Femur (tissue), 1 donor: ENCODE measurements at places on chromosomes 5 and 9.

DNA sequence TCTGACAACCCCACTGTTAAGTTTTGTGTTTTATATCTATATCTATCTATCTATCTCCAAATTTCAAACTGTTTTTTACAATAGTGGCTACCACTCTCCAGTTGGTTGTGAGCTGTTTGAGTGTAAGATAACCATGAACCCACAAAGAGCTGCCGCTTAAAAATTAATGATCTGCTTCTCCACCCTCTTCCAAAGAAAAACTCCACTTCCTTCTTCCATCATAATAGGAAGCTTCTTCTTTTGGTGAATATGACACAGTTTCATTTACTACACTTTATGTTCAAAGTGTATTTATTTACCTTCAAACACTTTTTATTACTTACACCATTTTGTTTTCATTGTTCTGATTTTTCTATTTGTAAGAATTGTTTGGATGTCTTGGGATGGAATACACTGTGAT lies 37.9 kb downstream of the SPZ1 start:
- DNase-seq = no peak

DNA sequence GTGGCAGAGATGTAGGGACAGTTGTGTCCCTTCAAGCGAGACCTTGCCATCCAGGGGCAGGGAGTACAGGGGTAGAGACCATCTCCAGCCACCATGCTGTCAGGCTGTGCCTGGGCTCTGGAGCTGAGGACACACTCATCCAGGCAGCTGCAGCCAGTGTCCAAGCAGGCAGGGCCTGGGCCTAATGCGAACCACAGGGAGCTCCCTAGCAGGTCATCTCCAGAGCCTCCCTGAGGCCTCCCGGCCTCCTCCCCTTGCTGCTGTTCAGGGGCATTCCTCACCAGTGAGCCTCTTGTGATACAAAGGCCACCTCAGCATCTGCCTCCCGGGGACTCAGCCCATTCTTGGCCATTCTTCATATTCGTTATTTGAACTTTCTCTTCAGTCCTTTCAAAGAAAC lies 35.0 kb downstream of the TPPP start:
- DNase-seq = no peak

GRCh38 chr5:99088309-99088708 lies 159.5 kb upstream of the CHD1 start:
- DNase-seq = no peak

GRCh38 chr5:132838516-132839282 lies 8.3 kb upstream of the SHROOM1 start:
- DNase-seq = no peak

DNA sequence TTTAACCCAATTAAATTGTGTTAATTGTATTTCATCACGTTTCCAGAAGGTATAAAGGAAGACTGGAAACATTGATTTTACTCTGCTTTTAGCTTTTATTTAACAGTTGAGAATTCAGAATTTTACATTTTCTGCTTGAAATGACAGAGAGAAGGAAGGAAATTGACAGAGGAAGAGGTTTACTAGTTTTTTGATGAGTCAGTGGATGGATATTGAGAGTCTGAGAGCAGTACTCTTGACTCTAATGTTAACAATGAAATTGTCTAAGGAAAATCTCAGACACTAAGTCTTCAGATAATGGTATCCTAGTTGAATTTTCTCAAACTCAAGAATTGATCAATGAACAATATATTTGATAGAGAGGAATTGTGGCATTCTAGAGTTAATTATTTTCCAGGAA lies 60.6 kb downstream of the IPO11 start:
- DNase-seq = no peak

GRCh38 chr5:80707645-80708044 lies 52.9 kb upstream of the DHFR start:
- no peak for DNase-seq

DNA sequence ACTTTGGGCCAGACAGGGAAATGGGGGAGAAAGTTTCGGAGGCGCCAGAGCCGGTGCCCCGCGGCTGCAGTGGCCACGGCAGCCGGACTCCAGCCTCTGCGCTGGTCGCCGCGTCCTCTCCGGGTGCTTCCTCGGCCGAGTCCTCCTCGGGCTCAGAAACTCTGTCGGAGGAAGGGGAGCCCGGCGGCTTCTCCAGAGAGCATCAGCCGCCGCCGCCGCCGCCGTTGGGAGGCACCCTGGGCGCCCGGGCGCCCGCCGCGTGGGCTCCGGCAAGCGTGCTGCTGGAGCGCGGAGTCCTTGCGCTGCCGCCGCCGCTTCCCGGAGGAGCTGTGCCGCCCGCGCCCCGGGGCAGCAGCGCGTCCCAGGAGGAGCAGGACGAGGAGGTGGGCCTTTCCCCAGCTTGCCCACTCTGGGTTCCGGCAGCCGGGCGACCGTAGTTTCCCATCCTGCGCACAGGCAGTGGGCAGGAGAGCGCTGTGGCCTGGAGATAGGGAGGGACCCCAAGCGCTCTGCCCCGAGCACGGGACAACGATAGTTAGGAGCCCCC lies 516 bp downstream of the MAST4 start:
- peak; percentile 33 for DNase-seq

DNA sequence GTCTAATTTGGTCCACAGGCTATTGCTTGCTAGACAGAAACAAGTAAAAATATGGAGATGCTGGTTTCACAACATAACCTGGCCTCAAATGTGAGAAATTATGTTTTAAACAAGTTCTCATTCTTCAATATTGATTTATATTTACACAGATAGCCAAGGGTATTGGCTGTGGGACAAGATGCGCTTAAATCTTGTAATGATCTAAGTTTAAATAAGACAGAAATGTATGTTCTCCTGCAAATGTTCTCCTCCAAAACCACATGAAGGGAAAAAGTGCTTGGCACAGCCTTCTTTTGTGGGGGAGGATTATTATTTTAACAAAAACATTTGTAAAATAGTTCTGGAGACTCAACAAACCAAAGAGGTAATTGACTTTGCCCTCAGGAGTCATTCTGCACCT lies 356.0 kb downstream of the DMAC1 start:
- no peak for DNase-seq

- DNase-seq = peak; percentile 23
These were observed 28.5 kb downstream of the GOLGA2 start for GRCh38 chr9:128247226-128247803.

GRCh38 chr9:38134611-38135237 lies 65.7 kb upstream of the SHB start:
- DNase-seq = no peak

GRCh38 chr5:139149477-139150199 lies 48.5 kb downstream of the SIL1 start:
- no peak for DNase-seq

DNA sequence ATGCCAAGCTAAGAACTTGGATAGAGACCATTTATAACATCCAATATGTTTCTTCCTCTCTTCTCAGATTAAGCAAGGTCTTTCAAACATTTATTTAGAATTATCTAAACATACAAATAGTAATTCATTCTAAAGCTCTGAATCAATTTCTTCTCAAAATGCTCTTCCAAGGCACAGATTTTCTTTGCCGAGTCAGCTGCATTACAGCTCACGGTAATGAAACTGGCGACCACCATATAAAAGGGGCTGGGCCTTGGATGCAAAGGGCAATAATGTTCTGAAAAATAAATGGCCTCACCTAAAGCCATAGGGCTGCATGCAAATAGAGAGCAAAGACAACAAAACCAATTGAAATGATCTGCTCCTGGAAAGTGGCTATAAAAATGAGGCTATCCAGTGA lies 63.8 kb downstream of the MED27 start:
- DNase-seq = no peak

- DNase-seq = no peak
These were observed 6.9 kb downstream of the RGMB start for GRCh38 chr5:98780390-98780789.

DNA sequence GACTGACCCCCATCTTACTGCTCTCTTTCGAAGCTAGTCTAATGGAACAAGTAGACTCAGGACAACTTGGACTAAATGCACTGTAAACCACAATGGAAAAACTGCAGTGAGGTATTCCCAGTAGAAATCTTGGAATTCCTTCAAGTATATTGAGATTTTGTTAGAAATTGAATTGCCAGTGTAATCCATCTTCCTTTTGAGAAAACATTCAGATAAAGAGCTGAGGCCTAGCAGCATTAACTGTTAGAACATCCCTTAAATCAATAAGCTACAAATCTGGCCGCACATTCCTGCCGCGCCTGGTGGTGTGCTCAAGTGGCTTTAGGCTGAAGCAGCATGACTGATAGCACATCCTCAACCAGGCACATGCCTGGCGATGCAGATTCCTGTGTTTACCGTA lies 29.3 kb downstream of the PPIC start:
- no peak for DNase-seq

DNA sequence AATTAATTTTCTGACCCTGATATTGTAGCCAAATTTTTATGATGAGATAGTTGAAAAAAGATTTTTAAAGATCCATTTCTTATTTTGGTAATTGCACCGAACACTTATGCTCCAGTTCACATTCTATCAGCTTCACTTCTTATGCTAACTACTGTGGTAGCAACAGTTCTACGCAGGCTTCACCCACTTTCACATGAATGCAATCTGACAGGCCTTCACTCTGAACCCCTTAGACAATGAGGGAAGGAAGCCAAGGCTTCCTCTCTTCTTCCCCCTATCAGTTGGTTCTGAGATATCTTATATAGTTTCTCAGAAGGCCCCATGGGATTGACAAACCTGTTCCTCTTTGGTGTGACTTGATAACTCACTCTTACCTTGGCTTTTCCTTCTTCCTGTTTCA lies 185.8 kb downstream of the CETN3 start:
- DNase-seq = no peak

DNA sequence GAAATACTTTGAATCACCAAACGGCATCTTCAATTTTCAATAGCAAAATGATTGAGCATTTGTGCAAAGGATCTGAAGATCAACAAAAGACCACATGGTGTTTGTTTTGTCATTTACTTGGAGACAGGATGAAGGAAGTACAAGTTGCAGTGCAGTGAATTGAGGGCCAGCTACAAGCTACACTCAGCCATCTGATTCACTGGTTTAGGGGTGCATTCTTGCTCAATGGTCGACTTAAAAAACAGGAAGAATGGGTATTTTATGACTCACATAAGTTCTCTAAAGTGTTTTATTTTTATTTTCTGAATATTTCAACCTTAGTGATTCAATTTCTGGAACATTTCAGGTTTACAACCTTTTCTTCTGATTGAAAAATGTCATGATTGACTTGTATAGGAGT lies 412.1 kb upstream of the ADAMTSL1 start:
- no peak for DNase-seq

GRCh38 chr9:31996331-31996730 lies 388.1 kb upstream of the ACO1 start:
- no peak for DNase-seq

- peak; percentile 45 for DNase-seq
These were observed 478.2 kb downstream of the SPATA31D1 start for GRCh38 chr9:82466616-82467260.

GRCh38 chr9:132645711-132646110 lies 24.1 kb downstream of the DDX31 start:
- DNase-seq = no peak

DNA sequence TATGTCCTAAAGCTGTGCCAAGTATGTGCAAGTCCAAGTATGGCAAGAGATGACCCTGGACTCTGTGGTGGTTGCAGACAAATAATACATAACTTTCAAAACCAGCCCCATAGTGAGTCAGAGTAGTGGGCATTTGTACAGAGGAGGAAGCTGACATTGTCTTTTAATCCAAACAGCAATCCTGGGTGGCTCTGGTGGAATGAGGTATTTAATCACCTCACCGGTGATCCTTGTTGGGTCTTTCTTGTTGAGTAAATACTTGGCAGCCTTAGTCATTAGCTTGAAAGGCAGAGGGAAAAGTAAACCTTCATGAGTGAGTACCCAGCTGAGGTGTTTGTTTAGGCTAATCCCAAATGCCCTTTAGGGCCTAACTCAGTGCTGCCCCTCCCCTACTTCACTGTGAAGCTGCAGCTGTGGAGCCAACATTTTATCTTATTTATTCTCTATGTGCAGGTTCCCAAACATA lies 148.7 kb upstream of the SLC12A2 start:
- DNase-seq = no peak

DNA sequence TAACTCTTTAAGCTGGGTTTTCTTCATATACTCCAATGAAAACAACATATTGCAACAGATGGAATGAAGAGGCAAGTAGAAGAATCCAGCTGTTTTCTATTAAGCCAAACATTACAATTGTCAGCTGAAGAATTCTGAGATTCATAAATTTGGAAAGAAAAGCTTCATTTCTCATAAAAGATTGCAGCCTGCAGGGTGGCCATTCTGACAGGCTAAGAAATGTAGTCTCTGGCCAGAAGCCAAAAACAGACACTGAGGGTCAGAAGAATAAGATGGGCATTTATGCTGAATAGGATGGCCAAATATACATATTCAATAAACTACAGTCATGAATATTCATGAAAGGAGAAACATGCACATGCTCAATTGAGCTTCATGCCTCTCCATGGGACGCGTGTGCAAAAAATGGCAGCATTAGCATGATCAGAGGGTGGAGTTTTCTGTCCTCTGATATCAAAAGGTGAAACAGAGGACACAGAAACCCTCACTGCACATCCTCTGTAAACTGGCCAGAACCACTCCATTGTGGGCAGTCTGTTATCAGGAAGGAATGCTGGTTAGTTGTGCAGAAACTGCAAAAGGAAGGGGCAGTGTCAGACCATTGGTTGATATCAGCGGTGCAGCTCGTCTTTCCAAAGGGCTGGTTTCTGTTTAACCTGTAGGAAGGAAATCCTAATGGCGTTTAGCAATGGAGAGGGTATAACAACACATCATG lies 50.2 kb downstream of the FXN start:
- DNase-seq = no peak
